ENCODE measurements at places on chromosomes 7 and 10. TPM values are rescaled to one million over a fixed set of nuclear protein-coding genes. Genes with fewer than 3 reads are reported as not detected.

Gene PTER
- 30.3 TPM for total RNA-seq

Gene SFRP4
- total RNA-seq = 23.7 TPM

Gene ACTL6B
- not detected for total RNA-seq

Gene PPP1R9A
- total RNA-seq = 34.7 TPM

Gene PAX4
- not detected for total RNA-seq

Gene PNPLA8
- 48.6 TPM for total RNA-seq

Gene SPDYE2
- not detected for total RNA-seq

Gene SRRM3
- total RNA-seq = 3.4 TPM

Gene TWIST1
- total RNA-seq = 60.0 TPM

Gene HMX3
- total RNA-seq = not detected

Gene SPDYE2B
- not detected for total RNA-seq

Gene STEAP4
- total RNA-seq = 73.1 TPM

Gene LRRC27
- total RNA-seq = 19.3 TPM

Gene TMEM72
- not detected for total RNA-seq

Gene SPDYE11
- total RNA-seq = not detected

Gene SPDYE5
- total RNA-seq = not detected

Gene COL1A2
- total RNA-seq = 300 TPM

Gene UCN3
- not detected for total RNA-seq

Gene TRIM50
- not detected for total RNA-seq

Gene PSAP
- 623 TPM for total RNA-seq

Gene WDR11
- total RNA-seq = 74.8 TPM

Gene MALRD1
- 2.6 TPM for total RNA-seq

Gene DNAJC9
- total RNA-seq = 24.3 TPM

Gene PAOX
- total RNA-seq = 7.5 TPM

Gene OPN4
- not detected for total RNA-seq

Gene FZD1
- total RNA-seq = 20.0 TPM

Gene CRTAC1
- total RNA-seq = 4.7 TPM

Gene GCK
- 0.48 TPM for total RNA-seq

Gene ANKRD1
- 0.66 TPM for total RNA-seq

Gene CFAP70
- 9.2 TPM for total RNA-seq

Gene ADRA2A
- 18.4 TPM for total RNA-seq

Gene IRF5
- total RNA-seq = 4.6 TPM

Gene SLC13A4
- total RNA-seq = 0.32 TPM

Gene PRF1
- 2.2 TPM for total RNA-seq

Gene LRRC61
- total RNA-seq = 23.4 TPM

Gene SEMA3C
- total RNA-seq = 108 TPM

Gene ACTR3C
- total RNA-seq = 54.0 TPM

Gene FKBP6
- not detected for total RNA-seq

Gene OPN1SW
- total RNA-seq = not detected

Data from breast epithelium (tissue), 4 donors.